Activated T-cell treated with anti-CD3 and anti-CD28 coated beads, Interleukin-2, amount 50 U/mL, for 72 hours (primary cell): ENCODE measurements at places on chromosomes 12 and 14.

DNA sequence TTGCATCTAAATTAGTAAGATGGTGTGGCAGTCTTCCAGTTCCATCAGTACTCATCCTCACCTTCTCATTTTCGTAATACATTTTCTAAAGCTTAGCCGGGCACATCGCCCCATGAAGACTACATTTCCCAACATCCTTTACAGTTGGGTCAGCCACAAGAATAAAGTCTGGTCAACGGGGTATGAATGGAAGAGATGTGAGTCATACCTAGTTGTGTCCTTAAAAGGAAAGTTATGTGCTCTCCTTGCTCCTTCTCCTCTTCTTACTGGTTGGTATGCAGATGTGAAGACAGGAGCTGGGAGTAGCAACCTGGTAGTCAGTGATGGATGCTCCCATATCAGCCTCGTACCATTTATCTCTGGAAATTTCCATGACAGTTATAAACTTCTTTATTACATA is 35.9 kb upstream of the EGLN3 start:
- H3K36me3 ChIP-seq, result no peaks in the 10 kb centered on the region
- DNase-seq, result no peak
- peaks cover 8% of the 10 kb centered on the region for H3K4me1 ChIP-seq
- H3K4me3 ChIP-seq, result no peak overlapping the region
- no peaks in the 10 kb centered on the region for H3K27me3 ChIP-seq

GRCh38 chr14:26722258-26722657 is 124.4 kb upstream of the NOVA1 start:
- no peaks in the 10 kb centered on the region for H3K4me1 ChIP-seq
- H3K36me3 ChIP-seq, result peaks cover 4% of the 10 kb centered on the region
- DNase-seq, result no peak
- H3K27ac ChIP-seq, result no peak overlapping the region

- no peaks in the 10 kb centered on the region for H3K4me1 ChIP-seq
- no peaks in the 10 kb centered on the region for H3K27me3 ChIP-seq
- H3K4me3 ChIP-seq, result no peak overlapping the region
- no peak overlapping the region for H3K27ac ChIP-seq
Observed at GRCh38 chr12:2664721-2665577, 129.8 kb upstream of the FKBP4 start.

DNA sequence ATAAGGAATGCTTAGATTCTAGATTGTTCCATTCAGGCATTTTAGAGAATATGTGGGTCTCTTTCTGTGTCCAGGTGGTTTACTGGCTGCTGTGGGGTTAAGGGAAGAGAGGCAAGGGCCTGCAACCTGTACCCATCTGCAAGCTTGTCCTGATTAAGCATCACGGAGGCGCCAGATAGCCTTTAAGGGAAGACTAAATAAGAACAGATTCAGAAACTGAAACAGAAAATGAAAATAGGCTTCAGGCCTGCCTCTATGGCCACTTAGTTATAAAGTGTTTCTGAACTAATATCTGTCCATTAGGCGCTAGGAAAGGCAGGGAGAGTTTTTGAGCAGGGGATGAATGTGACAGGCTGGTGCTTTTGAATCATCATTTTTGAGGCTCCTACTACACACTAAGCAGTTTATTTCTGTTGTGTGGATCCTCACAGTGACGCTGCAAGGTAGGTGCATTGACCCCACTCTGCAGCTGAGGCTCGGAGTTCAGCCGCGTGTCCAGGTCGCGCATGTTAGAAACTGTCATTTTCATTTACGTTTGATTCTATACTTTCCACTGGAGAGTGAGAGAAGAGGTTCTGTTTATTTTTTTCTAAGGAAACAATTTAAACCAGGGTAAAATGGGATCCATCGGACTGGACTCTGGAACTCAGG is 47.4 kb downstream of the SLC6A12 start:
- no peaks in the 10 kb centered on the region for H3K36me3 ChIP-seq
- peaks cover 6% of the 10 kb centered on the region for H3K4me1 ChIP-seq
- H3K4me3 ChIP-seq, result no peak overlapping the region
- no peak overlapping the region for H3K27ac ChIP-seq
- no peak for DNase-seq

DNA sequence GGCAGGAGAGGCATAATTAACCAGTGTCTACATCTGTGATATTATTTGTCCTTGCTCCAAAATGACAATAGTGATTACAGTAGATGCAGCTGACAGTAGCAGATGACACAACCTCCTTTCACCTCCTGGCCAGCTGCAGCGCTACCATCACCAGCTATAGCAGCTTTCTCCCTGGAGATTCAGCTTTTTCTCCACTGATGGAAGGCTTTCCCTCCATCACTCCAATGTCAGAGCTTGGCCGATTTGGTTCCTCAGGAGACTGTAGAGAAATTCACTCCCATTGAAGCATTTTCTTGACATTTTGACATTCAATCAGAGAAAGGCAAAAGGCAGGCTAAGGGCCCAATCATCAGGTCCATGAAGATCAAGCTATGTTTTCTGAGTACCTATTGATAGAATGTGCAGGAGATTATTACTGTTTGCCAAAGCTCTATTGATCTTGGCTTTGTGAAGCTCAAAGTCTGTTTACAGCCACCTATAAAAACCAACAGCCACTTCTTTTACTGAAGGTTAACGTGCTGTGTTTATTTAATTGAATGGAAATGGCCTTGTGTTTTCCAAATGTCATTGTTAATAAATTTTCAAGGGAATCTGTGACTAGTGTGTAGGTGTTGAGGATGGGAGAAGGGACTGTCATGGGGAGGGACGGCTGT is 785.1 kb downstream of the DIO2 start:
- H3K4me3 ChIP-seq, result no peak overlapping the region
- H3K36me3 ChIP-seq, result no peaks in the 10 kb centered on the region
- H3K27ac ChIP-seq, result no peak overlapping the region
- no peak for DNase-seq

DNA sequence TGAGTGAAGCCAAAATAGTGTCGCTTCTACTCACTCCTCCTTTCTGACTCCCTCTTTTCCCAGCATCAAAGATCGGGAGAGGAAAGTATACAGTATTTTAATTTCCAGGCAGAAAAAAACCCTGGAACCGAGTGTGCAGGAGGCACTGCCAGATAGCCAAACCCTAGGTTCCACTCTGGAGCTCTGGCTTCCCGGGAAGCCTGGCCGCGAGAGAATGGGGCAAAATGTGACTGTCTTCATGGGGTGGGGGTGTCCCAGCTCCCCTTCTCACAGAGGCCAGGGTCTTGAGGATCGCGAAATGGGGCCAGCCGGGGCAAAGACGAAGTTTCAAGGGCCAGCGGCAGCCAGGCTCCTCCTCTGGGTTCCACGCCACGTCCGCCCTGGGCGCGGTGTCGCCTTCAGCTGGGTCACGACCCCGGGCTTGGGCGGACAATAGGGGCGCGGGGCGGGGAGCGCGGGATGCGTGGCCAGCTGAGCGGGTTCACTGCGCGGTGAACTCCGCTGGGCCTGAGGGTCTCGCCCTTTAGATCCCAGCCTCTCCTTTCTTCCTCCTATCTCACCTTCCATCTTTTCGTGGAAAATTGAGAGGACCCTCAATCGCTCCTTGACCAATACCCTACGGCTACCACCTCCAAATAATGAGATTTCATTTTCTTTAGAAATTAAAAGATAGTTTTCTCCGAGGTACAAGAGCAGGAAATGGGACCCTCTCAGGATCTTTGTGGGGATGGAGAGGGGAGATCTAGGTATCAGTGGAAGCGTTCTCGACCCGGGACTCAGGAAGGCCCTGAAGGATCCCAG is 6.7 kb downstream of the HOXC4 start:
- DNase-seq, result no peak
- H3K27me3 ChIP-seq, result peaks cover 81% of the 10 kb centered on the region
- H3K36me3 ChIP-seq, result no peaks in the 10 kb centered on the region
- no peak overlapping the region for H3K27ac ChIP-seq
- no peak overlapping the region for H3K4me3 ChIP-seq
- no peaks in the 10 kb centered on the region for H3K4me1 ChIP-seq
